Activated naive CD4-positive, alpha-beta T cell (primary cell): ENCODE measurements at places on chromosomes 16 and 17.
A peak's percentile ranks its signal among the peaks of the same experiment; 100 is the strongest.

DNA sequence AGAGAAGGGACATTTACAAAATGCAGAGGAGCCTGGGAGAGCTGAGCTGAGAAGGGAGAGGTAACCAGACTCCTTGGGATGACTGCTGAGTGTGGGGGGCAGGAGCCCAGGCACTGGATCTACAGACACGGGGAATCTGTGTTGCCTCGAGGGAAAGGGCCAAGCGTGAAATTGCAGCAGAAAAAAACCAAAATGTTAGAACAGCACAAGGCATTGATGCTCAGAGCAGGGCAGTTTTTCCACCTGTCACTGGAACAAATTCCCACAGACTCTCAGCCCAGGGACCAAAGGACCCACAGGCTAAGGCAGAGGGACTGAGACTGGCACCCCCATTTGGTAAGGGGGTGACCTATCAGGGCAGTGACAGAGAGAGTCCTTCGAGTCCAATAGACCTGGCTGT is 2.0 kb downstream of the PITPNM3 start:
- no peak for DNase-seq

DNA sequence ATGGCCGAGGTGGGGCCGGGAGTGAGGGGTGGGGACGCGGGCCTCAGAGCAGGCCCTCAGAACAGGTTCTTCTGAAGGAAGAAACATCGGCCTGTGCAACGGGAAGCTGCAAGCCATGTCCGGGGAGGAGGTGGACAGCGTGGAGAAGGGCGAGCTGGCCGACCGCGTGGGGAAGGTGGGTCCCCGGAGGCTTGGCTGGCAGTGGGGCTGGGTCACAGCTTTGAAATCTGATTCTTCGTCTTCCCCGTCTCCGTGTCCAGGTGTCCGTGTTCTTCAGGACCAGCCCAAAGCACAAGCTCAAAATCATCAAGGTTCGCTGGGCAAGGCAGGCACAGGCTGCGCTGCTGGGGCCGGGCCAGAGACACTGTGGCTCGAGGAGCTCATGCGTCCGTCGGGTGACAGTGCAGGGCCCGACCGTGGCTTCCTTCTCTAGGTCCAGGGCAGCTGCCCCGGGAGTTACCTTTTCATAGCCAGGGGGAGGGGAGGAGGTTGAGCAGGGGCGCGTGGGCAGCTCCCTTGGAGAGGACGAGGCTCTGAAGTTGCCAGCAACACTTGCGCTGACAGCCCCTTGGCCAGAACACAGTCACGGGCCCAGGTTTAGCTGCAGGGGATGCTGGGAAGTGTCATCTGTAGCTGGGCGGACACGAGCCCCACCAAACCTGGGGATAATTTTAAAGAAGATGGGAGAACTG is 51.3 kb downstream of the MEAK7 start:
- DNase-seq, result no peak

DNA sequence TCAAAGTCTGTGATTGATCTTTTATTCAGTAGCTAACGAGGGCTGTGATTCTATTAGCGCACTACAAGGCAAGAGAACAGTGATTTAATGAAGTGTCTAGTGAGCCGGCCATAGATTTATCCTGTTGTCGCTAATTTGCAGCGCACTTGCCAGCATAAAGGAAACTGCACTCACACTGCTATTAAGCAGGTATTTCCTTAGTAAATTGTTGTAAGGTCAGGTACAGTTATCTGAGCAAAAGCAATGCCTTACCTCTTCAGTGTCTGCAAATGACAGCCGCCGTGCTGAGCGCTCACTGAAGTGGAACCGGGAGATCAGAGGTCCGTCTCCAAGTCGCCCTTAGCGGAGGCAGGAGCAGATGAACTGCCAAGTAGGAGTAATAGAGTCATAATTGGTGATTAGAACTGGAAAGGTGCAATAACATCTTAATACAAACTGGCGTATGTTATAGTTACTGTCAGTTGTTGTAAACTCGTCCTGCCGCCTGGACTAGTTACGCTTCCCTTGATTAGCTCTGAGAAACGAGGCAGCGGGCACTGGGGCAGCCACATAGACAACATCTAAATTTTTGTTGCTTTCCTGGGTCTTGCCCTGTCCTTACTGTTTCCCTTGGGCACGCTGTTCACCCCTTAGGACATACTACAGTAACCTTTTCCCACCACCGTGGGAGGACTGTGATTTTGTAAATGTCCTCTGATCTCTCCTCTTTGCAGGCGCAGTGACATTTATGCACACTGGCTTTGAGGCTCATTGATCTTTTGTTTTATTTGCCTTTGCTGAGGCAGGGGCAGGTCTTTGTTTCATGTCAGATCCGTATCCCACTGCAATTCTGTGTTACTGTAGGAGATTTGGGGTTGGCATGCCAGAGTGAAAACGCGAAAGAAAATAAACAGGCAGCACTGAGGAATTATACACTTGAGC is 363.1 kb downstream of the WWOX start:
- no peak for DNase-seq

GRCh38 chr16:84815462-84815861 is 4.3 kb upstream of the CRISPLD2 start:
- DNase-seq, result no peak

- DNase-seq, result no peak
Observed at GRCh38 chr16:1331712-1332617, 1.5 kb upstream of the BAIAP3 start.

GRCh38 chr17:46733837-46734475 is 84.5 kb downstream of the WNT3 start:
- DNase-seq, result no peak

- DNase-seq, result no peak
Observed at GRCh38 chr17:47914306-47914948, 18.4 kb downstream of the SP2 start.

DNA sequence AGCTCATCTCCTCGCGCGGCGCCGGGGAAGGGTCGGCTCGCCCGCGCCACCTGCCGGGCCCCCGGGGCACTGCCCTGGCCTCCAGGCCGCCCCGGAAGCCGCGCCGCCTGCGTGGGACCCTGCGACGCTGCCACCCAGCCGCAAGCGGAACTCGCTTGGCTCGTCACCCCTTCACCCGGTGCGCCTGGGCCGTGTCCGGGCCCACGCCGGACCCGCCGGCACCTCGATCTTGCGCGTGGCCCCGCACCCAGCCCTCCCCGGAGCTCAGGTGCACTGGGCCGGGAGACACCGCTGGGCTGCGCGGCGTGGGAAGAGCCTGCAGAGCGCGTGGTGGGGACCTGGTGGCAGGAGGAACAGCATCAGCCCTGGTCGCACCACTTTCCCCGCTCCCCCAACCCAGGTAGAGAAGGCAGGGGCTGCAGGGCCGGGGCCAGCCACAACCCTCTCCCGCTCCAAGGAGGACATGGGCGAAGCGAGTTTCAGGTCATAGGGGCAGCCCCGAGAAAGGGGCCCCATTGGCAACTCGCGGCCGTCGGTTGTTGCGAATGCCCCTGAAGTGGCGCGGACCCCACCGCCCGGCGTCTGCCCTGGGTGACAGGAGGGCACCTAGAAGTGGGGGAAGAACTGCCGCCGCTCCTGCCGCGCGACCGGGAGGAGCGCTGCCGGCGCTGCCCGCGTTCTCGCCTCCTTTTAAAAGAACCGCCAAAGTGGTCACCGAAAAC is 363 bp upstream of the MIF4GD start:
- DNase-seq, result peak; percentile 87

GRCh38 chr16:30087181-30087898 is 4.4 kb downstream of the TBX6 start:
- DNase-seq, result no peak

DNA sequence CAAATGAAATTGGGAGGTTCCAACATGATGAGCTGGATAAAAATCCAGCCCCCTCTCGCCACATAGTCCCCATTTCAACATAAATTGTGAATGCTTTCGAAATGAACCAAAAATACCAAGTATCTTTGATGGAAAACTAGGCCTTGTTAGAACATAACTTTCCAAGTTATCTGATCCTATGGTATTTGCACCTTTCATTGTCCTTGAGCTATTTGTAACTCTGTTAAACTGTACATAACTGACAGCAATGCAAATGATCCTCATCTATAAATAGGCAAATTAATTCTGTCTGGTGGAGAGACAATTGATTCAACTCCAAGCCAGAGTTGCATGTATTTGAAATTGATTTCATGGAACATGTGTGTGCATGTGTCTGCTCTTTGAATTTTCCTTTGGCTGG is 18.2 kb downstream of the CMTM4 start:
- no peak for DNase-seq

DNA sequence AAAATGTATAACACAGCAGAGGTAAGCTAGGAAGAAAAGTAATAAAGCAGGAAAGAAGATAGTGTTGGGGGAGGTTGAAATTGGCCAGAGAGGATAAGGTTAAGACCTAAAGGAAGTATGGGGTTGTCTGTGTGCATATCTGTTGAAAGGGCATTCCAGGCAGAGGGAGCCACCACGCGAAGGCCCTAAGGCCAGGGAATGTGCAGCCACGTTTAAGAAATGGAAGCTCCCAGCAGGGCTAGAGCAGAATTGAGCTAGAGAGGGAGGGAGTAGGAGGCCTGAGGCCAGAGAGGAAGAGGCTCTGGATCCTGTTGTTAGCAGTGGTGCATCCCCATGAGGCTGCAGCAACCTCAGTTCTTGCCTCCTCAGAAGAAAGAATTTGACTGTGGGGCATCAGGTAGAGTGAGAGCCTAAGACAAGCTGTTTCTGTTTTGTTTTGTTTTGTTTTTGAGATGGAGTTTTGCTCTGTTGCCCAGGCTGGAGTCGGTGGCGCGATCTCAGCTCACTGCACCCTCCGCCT is 59.0 kb upstream of the CACNG5 start:
- no peak for DNase-seq

GRCh38 chr17:80831491-80831890 is 160.2 kb upstream of the CHMP6 start:
- DNase-seq, result no peak

GRCh38 chr16:23557779-23558702 is 514 bp downstream of the UBFD1 start:
- peak; percentile 27 for DNase-seq
